ENCODE measurements at places on chromosomes 3 and 15.

- DNase-seq = no peak
Measured at GRCh38 chr3:78697426-78697825, 1070.4 kb downstream of the ROBO1 start.

- DNase-seq = no peak
Measured at GRCh38 chr3:156175570-156175969, 55.2 kb downstream of the KCNAB1 start.

DNA sequence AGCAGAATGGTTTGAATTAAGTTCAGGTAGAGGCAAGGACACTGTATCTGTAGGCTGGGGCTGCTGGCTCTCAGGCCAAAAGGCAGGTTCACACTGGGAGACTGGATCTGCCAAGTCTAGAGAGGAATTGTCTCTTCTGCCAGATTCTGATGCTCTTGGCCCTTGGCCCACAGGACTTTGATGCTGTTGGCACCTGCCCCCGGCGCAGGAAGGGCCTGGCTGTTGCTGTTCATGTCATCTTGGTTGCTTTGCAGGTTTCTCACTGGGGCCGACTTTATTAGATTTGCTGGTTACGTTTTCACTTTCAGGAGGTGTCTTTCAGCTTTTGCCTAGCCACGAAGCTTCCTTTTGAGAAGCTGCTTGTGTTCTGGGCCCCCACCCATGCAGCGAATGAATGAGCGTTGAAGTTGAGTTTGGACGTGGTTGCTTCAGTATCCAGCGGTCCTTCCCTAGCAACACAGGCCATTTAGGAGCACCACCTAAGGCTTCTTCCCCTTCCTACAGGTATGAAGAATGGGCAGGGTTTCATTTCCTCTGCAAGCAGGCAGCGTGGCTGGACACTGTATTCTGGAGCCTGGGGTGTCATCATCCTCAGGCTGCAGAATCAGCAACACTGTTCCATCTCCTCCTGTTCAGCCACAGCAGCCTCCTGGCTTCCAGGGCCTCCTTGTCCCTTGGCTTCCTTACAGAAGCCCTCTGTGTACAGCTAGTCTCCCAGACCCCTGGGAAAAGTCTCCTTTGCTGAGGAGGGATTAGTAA, 65.6 kb upstream of the PRR23C start:
- no peak for DNase-seq

- DNase-seq = no peak
Measured at GRCh38 chr15:45121706-45122417, 7.7 kb downstream of the DUOXA2 start.

- DNase-seq = no peak
Measured at GRCh38 chr15:92665100-92665555, 9.6 kb upstream of the FAM174B start.

- DNase-seq = no peak
Measured at GRCh38 chr3:139675327-139675726, 2.4 kb downstream of the NMNAT3 start.

DNA sequence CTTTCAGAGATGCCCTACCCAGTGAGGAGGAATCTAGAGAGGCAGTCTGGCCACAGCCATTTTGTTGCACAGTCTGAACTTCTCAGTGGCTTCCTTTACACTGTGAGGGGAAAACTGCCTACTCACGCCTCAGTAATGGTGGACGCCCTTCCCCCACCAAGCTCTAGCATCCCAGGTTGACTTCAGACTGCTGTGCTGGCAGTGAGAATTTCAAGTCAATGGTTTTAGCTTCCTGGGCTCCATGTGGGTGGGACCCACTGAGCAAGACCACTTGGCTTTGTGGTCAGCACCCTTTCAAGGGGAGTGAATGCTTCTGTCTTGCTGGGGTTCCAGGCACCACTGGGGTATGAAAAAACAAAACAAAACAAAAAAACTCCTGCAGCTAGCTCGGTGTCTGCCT, 663.2 kb upstream of the ZNF385D start:
- DNase-seq = no peak

GRCh38 chr3:148062590-148062989, 635.1 kb upstream of the AGTR1 start:
- DNase-seq = no peak

DNA sequence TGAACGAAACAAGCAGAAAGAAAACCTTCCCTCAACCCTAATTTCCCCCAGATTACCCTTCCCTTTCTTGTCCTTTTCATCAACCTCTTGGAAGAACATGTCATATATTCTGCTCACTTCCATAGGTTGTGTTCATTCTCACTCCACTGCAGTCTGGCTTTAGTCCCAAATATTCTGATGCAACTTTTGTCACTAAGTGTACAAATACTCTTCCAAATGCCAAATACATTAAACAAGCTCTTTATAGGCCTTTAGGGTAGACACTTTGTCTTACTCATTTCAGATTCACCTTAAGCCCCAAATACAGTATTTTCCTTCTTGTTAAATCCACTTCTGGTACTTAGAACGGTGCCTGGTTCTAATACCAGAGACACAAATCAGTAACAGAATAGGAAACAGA, 406.5 kb upstream of the CDIN1 start:
- no peak for DNase-seq

DNA sequence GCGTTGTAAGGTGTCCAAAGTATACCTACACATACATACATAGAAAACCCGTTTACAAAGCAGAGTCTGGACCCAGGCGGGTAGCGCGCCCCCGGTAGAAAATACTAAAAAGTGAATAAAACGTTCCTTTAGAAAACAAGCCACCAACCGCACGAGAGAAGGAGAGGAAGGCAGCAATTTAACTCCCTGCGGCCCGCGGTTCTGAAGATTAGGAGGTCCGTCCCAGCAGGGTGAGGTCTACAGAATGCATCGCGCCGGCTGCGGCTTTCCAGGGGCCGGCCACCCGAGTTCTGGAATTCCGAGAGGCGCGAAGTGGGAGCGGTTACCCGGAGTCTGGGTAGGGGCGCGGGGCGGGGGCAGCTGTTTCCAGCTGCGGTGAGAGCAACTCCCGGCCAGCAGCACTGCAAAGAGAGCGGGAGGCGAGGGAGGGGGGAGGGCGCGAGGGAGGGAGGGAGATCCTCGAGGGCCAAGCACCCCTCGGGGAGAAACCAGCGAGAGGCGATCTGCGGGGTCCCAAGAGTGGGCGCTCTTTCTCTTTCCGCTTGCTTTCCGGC, 318.6 kb downstream of the FGF12 start:
- DNase-seq = no peak

- no peak for DNase-seq
Measured at GRCh38 chr15:78922527-78922926, 22.3 kb downstream of the CTSH start.

DNA sequence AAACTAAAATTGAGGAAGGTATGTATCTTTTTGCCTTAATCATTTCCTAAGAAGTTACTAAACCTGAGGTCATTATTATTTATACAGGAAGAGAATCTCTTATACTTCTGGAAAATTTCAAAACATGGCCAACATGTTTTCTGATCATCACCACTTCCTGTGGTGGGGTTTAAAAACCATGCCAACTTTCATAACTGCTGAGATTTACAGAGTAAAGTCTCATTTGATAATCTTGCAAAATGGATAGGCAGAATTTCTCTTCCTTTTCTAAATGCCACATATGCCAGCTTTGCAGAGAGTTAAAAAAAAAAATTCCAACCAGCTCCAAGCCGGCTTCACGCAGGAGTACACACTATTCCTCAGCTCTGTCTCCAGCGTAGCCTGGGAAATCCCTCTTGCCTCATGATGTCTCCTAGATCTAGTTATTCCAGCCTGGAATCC, 124.3 kb upstream of the SPRED1 start:
- DNase-seq = no peak

DNA sequence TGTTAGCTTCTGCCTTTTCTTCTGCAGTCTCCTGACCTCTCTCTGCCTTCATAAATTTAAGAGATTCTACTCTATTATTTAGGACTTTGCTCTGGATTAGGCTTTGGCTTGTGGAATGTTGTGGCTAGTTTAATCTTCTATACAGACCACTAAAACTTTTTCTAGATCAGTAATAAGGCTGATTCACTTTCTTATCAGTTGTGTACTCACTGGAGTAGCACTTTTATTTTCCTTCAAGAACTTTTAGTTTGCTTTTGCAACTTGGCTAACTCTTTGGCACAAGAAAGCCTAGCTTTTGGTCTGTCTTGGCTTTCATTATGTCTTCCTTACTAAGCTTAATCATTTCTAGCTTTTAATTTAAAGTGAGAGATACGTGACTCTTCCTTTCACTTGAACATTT, 265.5 kb upstream of the TBC1D5 start:
- DNase-seq = no peak

GRCh38 chr15:69132977-69133861, 27.2 kb upstream of the GLCE start:
- DNase-seq = no peak

DNA sequence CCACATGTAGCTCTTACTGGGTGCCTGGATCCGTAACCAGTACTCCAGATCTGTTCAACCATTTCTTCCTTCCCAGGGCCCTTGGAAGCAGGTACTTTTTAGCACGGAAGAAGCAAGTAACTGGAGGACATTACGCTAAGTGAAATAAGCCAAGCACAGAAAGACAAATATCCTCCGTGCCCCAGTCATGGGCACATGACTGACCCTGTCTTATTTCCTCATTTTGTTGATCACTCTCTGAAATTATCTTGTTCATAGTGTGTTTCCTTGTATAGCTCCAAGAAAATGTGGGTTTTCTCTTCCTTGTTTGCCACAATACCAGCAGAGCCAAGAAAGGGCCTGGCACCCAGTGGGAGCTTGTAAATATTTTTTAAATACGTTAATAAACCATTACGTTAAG, 32.2 kb upstream of the MTMR14 start:
- DNase-seq = no peak

GRCh38 chr3:44208086-44208485, 33.6 kb upstream of the TOPAZ1 start:
- no peak for DNase-seq

DNA sequence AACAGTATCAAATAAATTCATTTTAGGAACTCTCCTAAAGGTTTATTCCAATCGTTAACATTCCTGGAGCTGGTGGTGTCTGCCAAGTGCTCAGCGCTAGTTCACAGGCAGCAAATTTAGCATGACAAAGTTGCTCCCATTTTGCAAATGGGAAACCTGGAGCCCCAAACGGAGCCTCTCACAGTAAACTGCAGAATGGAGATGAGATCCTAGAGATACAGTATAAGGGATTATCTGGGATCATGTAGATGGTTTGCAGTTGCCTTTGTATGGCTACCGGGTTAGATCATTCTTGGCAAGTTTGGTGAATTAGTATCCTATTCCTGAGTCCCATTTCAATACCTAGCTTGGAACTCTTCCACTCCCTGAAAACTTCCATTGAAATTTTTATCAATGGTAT, 173.7 kb downstream of the CDIN1 start:
- DNase-seq = no peak

- DNase-seq = no peak
Measured at GRCh38 chr3:106578911-106579310, 710.1 kb upstream of the CBLB start.

- peak; percentile 17 for DNase-seq
Measured at GRCh38 chr3:33277193-33277882, at the start of gene FBXL2. FBXL2 (plus strand) TSS chr3:33277442; CDS start chr3:33277513, 71 bp downstream.

- no peak for DNase-seq
Measured at GRCh38 chr3:60553144-60553543, 698.1 kb downstream of the FHIT start.

DNA sequence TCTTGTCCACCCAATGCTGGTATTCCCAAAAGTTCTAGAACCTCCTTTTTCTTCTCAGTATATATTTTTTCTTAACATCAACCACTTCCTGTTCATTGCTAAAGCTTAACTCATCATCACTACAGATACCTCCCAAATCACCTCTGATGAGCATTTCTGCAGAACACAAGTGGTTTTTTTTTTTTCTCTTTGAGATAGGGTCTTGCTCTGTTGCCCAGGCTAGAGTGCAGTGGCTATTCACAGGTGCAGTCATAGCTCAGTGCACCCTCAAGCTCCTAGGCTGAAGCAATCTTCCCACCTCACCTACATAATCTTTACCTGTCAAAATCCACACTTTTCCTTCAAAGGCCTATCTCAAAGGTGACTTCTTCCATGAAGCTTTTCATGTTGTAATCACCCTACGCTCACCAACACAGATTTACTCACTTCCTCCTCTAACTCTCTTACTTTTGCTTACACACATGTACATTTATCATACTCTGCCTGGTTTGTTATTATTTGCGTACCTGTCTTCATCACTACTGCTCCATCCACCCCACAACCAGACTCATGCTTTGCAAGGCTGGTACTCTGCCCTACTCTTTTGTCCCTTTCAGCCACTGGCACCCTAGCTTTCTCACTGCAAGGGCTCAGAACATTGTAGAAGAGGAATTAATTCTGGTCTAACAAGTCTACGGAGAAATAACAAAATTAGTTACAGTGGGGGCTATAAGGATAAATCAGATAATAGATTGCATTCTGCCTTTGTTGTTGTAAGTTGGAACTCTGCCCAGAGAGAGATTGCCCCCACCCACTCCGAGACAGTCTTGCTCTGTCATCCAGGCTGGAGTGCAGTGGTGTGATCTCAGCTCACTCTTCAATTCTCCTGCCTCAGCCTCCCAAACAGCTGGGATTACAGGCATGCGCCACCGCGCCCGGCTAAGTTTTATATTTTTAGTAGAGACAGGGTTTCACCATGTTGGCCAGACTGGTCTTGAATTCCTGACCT, 27.5 kb downstream of the HERC1 start:
- no peak for DNase-seq

- DNase-seq = no peak
Measured at GRCh38 chr15:80174017-80174746, 21.4 kb downstream of the FAH start.

DNA sequence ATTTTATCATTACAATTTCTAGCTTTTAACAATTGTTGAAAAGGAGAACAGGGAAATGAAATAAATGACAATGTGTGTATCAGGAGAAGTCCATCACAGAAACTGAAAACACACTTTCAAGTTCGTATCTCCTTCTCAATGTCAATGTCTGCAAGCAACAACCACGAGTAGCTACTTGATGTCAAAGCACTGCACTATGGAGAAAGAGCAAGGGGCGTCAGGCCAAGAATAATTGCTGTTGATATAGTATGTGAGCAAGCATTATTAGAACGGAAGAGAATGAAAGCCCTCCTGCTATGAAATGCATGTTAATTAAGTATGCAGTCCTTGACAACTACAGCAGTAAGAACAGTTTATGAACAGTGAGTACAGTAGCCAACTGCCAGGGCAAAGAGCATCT, 1250.1 kb downstream of the ZPLD1 start:
- DNase-seq = no peak

- DNase-seq = no peak
Measured at GRCh38 chr15:48221261-48221660, 15.2 kb downstream of the SLC12A1 start.

DNA sequence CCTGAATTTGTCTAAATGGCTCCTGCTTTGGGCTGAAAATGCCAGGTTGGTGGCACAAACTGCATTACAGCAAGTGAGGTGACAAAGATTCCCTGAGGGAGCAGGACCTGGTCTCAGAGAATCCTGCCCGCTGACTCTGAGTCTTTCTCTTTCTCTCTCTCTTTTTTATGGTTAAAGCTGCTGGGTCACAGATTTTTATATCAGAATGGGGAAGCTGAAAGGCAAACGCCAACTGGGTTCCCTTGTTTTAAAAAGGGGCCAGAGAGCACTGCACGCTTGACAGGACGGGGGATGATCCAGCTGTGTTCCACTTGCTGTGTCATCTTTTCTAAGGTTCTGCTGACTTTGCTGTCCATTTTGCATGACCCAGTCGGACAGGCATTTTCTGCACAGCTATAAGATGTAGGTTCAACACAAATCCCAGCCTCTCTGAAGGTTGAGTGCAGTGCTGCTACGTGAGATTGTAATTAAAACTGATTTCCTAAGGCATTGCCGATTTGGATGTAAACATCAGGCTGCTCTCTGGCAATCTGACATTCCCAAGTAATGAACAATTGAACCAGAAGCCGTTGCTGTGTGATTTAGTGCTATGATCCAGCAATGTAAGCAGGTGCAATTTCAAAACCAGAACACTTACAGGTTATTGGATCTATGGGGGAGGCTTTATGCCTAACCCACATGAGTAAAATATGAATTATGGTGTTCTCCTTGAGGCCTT, 25.8 kb downstream of the ARHGEF3 start:
- DNase-seq = no peak

Measured in KG1 (cell line).